ENCODE measurements at places on chromosomes 3 and 15.
A peak's percentile ranks its signal among the peaks of the same experiment; 100 is the strongest.

GRCh38 chr15:68566377-68566954 is 12.3 kb upstream of the CORO2B start:
- no peak for DNase-seq

- no peak for DNase-seq
Observed at GRCh38 chr3:184597829-184598573, 36.4 kb downstream of the EPHB3 start.

GRCh38 chr3:157531301-157531660 is 28.1 kb upstream of the VEPH1 start:
- DNase-seq, result no peak

GRCh38 chr3:46884427-46884826 is 6.9 kb downstream of the PTH1R start:
- no peak for DNase-seq

- DNase-seq, result no peak
Observed at GRCh38 chr3:120498556-120499346, 48.0 kb upstream of the FSTL1 start.

DNA sequence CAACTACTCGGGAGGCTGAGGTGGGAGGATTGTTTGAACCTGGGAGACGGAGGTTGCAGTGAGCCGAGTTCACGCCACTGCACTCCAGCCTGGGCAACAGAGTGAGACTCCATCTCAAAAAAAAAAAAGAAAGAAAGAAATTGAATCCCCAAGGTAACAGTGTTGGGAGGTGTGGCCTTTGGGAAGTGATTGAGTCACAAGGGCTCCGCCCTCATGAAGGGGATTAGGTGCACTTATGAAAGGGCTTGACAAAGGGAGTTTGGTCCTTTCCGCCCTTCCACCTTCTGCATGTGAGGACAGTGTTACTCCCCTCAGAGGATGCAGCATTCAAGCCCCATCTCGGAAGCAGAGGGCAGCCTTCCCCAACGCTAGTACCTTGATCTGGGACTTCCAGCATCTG is 21.3 kb downstream of the POC1A start:
- no peak for DNase-seq

GRCh38 chr3:124669470-124669869 is 60.8 kb upstream of the UMPS start:
- no peak for DNase-seq

- DNase-seq, result no peak
Observed at GRCh38 chr15:62323353-62323890, 158.3 kb upstream of the C2CD4B start.

- peak; percentile 35 for DNase-seq
Observed at GRCh38 chr3:46538803-46539442, 27.2 kb downstream of the LRRC2 start.

- no peak for DNase-seq
Observed at GRCh38 chr3:54983266-54984099, 55.6 kb upstream of the LRTM1 start.

All from GM19239 (cell line).